ENCODE measurements at places on chromosomes 1 and 21.

DNA sequence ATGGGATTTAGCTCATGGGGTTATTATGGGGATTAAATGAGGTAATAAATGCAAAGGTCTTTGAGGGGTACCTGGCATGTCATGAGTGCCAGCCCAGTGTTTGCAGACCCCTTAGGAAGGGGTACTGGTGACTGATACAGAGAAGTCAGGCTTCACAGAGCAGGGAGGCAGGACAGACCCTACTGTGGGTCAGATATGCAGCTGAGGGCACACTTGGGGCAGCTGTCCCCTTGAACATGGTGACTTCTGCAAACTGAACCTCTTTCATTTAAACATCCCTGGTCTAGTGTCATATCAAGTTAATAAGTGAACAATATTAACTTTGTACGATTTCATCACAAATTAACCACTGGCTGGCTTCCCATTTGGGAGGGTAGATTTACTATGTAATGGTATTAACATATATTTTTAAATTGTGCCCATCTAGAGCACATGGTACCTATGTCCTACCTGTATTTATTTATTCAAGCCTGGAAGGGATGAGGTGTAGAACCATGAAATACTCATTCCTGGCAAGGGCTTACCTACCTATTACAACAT, 25.9 kb downstream of the STPG1 start:
- no peak for DNase-seq

- DNase-seq: no peak
Measured at GRCh38 chr1:3403011-3403345, 51.5 kb upstream of the ARHGEF16 start.

- DNase-seq: no peak
Measured at GRCh38 chr1:67850151-67850551, 16.9 kb upstream of the GNG12 start.

GRCh38 chr1:8925960-8926359, 19.7 kb upstream of the CA6 start:
- DNase-seq: no peak

GRCh38 chr1:43331688-43332087, 5.9 kb upstream of the MPL start:
- peak; percentile 69 for DNase-seq

DNA sequence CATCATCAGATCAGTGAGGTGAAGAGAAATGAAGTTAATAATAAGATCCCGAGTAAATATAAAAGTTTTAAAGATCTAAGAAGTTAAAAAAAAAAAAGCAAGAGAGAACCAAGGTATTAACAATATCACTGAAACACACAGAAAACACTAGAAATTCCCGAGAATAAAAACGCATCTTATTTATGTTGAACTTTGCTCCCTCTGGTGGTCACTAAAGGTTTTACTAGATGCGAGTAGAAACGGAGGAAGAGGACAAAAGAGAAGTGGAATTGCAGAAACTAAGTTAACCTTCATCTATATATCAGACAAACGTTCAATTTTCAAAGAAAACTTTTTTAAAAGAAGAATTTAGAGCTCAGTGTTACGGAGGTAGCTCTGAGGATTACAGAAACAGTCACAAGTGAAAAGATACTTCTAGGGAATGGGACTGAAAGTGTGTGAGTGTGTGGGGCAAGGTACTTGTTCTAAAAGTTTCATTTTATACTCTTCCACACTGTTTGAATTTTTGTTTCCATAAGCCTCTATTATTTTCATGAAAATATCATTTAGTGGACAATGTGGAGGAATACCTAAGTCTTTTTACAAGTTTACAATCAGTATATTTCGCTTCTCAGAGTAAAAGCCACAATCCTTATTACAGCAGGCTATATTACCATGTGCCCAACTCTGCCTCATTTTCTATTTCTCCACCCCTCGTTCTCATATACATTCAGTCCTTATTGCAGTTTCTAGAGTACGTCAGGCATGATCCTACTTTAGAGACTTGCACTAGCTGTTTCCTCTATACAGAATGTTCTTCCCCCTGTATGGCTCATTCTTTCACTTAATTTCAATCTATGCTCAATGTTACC, 19.7 kb downstream of the ACBD6 start:
- peak; percentile 8 for DNase-seq

DNA sequence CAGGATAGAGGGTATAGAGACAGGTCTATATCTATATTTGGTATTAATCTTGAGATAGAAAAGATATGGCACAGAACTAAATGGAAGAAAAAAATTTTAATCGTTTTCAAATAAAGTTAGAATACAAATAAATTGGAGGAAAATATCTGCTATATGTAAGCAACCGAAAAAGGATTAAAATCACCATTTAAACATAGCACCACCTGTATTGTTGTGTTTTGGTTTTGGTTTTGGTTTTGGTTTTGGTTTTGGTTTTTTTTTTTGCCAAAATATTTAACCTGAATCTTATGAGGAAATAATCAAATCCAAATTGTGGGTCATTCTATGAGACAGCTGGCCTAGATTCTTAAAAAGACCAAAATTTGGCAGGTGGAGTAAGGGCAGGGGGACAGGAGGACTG, 28.5 kb upstream of the ANGPTL1 start:
- no peak for DNase-seq

GRCh38 chr21:41600116-41600515, 92.2 kb upstream of the TMPRSS2 start:
- DNase-seq: no peak

- no peak for DNase-seq
Measured at GRCh38 chr1:10903821-10904220, 107.4 kb upstream of the CASZ1 start.

DNA sequence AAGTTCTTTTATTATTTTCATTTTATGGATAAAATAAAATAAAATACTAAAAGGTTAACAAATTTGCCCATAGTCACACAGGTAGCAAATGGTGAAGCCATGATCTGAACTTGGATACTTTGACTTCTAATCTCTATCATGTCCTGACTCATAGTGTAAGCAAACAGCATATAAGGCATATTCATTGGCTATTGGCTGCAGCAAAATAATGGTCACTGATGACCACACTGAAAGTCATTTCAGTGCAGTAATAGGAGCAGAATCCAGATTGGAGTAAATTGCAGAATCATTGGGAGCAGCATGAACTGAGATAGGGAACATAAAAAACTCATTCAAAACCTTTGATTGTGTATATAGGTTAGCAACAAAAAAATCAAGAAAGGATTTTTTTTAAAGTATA, 262.9 kb downstream of the PLA2G4A start:
- no peak for DNase-seq

GRCh38 chr1:101200513-101200912, 36.3 kb upstream of the S1PR1 start:
- no peak for DNase-seq

- no peak for DNase-seq
Measured at GRCh38 chr1:236800002-236800620, 5.0 kb downstream of the MTR start.

- DNase-seq: no peak
Measured at GRCh38 chr1:7177021-7177420, 391.8 kb downstream of the CAMTA1 start.

DNA sequence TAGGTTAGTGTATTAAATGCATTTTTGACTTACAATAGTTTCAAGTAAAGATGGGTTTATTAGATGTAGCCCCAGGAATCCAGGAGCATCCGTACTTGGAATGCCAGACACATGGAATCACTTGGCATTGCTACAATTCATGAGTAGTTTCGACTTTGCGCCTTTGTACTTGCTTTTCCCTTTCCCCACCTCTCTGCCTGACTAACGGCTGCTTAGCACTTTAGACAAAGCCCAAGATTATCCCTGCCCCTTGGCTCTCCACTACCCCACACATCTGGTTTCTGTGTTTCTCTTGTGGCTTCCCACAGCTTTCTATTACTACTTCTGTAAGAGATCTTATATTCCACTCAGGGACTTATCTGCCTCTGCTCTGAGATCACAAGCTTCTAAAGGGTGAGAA, 397.7 kb upstream of the POU3F1 start:
- DNase-seq: no peak

DNA sequence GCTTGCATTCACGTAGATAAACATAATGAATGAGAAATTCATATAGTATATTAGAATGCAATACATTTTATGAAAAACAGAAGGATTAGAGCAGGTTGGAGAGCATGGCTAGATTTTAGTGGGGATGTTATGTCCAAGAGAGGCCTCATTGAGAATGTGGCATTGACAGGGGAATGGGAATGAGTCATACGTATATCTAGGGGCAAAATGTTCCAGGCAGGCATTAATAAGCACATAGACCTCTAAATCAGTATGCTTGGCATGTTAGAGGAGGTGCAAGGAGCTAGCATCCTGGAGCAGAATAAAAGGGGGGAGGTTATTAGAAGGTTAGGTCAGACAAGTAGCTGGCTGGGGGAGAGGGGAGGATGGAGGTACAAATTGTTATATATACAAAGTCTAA, 93.0 kb downstream of the USH2A start:
- DNase-seq: no peak
